ENCODE measurements at places on chromosomes 16 and 17.

DNA sequence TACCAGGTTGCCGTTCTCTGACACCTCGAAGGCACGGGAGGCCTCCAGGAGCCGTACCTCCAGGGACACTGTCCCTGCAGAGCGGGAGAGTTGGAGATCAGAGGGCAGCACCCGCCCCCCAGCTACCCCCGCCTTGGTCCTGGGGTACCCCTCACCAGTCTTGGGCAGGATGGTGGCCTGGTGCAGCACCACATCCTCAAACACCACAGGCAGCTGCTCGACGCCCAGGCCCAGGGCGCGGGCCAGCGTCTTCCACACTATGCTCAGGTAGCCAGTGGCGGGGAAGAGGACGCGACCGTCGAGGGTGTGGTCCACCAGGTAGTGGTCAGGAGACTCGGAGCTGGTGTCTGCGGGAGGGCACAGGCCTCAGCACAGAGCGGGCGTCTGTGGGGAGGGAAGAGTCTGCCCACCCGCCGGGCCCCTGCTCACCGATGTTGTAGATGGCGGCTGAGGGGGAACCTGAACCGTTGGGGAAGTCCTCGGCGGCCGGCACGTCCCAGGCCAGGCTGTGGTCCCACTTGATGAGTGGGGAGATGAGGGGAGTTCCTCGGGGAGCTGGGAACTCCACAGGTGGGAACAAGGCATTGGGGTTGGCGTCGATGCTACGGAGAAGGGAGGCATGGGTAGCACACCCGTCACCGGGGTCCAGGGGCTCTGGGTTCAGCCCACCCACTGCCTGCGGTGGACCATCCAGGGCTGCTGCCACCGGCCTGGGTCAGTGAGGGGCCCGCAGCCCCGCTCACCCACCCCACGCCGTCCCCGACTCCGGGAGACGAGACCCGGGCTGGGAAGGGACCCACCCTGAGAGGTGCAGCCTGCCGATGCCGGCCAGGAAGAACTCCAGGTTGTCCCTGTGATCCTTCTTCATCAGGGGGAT is 9.8 kb downstream of the FASN start:
- DNase-seq = no peak

GRCh38 chr17:64599187-64599676 is 62.9 kb downstream of the SMURF2 start:
- peak; percentile 24 for DNase-seq

DNA sequence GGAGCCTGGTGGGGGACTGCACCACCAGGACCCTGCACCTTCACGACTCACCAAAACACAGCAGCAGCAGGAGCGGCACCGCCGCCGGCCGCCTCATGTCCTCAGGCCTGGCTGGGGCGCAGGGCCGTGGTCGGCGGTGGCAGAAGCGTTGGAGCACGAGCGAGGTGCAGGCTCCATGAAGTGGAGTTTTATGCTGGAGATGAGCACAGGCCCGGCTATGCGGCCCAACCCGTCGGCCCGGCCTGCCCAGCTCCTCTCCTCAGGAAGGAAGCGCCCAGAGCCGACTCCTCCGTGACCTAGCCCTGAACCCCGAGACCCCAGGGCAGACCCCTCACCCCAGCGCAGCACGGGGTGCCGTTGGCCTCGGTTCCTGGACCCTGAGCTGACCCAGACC is at the start of gene PRSS27:
Gene PRSS27, minus strand, starts transcription at position 161 of the 394 bp plus-strand sequence. Its CDS starts 64 bp downstream, at position 97.
- no peak for DNase-seq

GRCh38 chr17:48732688-48733629 is 4.4 kb upstream of the HOXB13 start:
- no peak for DNase-seq

DNA sequence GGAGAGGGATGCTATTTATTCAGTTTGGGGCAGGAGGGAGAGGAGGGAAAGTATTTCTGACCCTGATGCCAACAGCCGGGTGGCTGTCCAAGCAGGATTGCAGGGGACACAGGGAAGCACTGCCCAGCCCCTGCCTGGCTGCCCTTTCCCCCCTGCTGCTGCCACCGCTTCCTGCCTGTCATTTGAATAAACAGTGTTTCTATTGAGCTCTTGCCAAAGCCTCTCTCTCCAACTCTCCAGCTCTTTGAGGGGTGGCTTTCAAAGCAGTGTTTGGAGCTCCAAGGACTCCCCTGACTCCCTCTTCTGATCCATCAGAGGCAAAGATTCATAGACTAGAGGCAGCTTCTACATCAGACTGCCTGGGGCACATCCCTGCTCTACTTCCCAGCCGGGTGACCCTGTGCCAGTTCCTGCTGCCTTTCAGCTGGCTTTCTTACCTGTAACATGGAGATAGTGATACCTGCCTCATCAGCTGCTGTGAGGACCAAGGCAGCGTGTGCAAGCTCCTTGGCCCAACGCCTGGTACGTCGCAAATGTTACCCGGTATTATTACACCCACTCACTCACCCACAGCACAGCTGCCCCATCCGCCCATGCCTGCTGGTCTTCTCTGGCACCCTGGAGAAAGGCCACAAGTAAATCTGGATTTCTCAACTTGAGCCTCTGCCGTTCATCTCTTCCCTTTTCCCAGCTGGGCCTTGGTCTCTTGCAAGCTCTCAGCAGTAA is 9.5 kb downstream of the PROCA1 start:
- no peak for DNase-seq

GRCh38 chr16:55073830-55074229 is 143.2 kb downstream of the IRX5 start:
- no peak for DNase-seq

GRCh38 chr17:49603238-49603637 is 27.6 kb downstream of the NXPH3 start:
- DNase-seq = no peak

DNA sequence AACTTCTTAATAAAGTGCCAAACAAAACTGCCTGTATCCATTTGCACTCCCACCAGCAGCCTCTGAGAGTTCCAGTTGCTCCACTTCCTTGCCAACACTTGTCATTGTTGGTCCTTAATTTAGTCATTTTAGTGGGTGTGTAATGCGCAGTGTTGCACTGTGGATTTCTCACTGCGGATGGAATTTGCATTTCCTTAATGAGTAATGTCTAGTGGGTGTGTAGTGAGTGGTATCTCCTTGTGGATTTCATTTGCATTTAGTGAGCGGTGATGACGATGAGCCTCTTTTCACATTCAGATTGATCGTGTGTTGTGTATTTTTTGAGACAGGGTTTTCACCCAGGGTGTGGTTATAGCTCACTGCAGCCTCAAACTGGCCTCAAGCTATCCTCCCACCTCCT is 4.1 kb upstream of the MSLN start:
- no peak for DNase-seq

GRCh38 chr16:30644334-30644830 is 6.4 kb upstream of the PRR14 start:
- no peak for DNase-seq

DNA sequence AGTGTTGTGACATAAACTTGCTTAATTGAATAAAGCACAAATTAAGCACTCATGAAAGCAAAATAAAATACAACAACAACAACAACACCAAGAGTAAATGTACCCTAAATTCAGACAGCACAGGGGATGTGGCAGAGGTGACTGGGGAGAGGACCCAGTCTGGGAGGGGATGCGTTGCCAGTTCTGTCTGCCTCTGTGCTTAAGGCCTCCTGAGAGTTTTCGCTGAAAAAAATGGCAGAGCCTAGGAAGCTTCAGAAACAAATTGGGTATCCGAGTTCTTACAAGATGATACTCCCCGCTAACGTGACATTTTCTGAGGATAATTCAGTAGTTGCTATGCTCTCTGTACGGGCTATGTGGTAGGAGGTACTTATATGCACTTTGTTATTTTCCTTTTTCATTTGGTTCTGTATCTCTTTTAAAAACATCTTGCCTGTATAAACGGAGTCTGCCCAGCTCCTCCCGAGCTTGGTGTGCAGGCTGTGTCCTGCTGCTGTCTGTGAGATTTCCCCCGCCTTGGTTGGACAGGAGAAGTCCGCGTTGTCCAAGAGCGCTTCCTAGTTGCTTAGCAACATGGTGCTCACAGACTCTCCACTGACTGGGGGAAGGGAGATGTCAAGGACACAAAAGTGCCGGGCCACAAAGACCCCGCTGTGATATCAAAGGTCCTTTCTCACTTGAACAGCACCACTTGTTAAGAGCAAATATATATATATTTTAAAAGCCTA is 134.2 kb upstream of the CPHXL start:
- DNase-seq = no peak

DNA sequence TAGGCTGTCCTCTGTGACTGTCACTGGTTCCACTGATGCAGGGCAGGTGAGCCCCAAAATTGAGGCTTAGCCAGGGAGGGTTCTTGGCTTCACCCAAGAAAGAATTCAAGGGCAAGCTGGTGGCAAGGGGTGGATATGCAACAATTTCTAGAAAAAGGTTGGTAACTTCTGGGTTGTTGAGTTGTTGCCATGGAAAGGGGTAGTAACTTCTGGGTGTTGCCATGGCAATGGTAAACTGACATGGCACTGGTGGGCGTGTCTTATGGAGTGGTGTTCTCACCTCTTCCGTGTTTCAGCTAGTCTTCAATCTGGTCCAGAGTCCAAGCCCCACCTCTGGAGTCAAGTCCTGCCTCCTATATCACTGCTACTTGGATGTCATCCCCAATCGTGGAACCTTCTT is 9.5 kb upstream of the GUCY2D start:
- no peak for DNase-seq

DNA sequence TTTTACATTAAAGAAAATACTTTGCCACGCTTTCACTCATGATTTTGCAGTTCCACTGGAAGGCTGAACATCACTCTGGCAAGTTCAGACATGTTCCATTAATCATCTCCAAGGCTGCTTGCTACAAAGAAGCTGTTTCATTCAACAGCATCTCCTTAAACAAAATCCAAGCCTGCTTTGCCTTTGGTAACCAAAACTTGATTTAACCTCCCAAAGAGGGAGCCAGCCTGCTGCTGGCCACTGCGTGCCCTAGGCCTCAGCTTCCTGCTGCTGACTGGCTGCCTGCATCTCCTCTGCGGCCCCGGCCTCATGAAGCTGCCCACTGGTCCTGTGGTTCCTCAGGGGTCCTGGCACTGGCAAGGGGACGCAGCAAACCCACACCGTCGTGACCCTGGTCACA is 31.8 kb downstream of the ANKRD11 start:
- DNase-seq = no peak

- no peak for DNase-seq
Observed at GRCh38 chr16:75801307-75801706, 75.0 kb upstream of the CPHXL start.

DNA sequence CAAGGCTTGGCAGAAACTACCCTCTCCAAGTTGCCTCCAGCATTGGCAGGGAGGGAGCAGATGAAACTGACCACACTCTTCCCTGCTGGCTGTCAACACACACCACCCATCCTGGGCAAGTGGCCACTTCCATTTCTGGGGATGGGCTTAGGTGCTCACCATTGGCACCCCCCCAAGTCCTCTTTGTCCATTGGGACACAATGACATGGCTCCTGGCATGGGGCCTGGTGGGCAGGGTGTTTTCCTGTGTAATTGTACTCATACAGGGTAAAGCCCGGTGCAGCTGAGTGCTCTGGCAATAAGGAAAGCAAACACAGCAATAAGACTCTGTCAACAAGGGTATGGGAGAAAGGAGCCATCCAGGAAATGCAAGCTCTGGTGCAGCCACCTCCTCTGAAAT is 22.6 kb downstream of the SCNN1B start:
- DNase-seq = no peak

DNA sequence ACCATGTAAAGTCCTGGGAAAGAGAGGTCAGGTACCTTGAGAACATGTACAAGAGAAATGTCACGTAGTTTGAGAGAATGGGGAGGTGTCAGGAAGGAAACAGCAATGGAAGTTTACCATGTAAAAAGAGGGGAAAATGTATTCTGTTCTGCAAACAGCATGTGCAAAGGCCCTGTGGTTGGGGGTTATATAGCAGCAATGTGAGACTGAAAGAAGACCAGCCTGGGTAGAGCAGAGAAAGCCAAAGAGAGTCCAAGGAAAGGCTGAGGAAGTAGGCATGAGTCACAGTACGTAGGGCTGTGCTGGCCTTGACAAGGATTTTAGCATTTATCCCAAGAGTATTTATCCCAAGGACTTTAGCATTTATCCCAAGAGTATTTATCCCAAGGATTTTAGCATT is 141.3 kb upstream of the CACNG3 start:
- no peak for DNase-seq

GRCh38 chr16:55529018-55529417 is 20.1 kb downstream of the LPCAT2 start:
- DNase-seq = no peak

DNA sequence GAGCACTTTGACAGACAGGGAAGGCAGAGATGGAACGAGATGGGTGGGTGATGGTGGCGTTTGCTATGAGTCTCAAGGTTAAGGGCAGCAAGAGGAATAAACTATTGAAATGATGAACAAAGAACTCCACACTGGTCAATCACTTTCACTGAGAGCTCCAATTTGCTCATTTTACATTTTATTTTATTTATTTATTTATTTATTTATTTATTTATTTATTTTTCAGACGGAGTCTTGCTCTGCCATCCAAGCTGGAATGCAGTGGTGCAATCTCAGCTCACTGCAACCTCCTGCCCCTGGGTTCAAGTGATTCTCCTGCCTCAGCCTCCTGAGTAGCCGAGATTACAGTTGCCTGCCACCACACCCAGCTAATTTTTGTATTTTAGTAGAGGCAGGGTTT is 669.1 kb downstream of the HS3ST4 start:
- no peak for DNase-seq

DNA sequence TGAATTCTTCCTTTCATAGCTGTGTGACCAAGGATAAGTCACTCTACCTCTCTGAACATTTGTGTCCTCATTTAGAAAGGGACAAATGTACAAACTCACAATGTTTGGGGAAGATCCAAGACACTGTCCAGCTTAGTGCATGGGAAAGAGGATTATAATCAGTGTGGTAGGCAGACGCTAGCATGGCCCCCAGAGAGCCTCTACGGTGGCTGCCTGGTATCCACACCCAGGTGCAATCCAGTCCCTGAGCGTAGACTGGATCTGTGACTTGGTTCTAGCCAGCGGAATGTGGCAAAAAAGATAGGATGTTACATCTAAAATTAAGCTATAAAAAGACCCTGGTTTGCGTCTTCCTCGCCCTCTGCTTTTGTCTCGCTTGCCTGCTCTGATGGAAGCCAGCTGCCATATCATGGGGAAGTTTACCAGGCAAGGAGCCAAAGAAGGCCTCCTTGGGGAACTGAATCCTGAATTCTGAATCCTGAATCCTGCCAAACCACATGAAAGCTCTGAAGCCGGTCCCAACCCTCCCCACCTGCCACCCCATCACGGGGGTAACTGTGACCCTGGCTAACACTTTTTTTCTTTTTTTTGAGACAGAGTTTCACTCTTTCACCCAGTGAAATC is 51.7 kb downstream of the PLXDC1 start:
- DNase-seq = no peak

DNA sequence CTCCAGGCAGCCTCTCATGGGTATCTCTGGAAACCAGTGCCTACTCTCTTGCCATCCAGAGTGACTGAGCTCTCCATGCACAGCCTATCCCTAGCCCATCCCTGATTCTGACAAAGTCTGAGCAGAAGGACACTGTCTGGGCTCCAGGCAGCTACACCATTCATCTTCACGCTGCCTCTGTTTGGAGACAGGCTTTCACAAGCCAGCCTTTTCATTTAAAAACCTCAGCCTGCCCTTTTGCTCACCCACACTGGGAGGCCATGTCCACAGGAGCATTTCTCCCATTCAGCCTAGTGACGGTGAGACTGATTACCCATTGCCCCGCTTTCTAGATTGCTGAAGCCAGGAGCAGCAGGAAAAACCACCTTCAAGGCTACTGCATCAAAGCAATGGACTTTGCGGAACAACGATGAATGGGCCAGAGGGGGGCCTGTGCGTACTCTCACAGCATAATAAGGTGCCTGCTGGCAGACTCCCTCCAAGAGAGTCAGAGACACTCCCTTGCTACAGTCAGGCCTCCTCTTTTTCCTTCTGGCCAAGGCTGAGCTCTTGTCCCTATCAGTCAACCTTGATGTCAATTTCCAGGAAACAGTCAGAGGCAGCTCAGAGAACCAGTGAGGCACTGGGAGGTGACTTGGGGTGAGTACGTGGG is 24.7 kb upstream of the CDH13 start:
- no peak for DNase-seq

Data from stimulated activated CD4-positive, alpha-beta T cell treated with anti-CD3 and anti-CD28 coated beads, TNF-alpha, amount 100 ng/mL, for 48 hours (primary cell).